Stimulated activated CD8-positive, alpha-beta memory T cell treated with anti-CD3 and anti-CD28 coated beads, Interleukin-4, amount 100 ng/mL, for 1 hour (primary cell): ENCODE measurements at places on chromosomes 4 and X.

DNA sequence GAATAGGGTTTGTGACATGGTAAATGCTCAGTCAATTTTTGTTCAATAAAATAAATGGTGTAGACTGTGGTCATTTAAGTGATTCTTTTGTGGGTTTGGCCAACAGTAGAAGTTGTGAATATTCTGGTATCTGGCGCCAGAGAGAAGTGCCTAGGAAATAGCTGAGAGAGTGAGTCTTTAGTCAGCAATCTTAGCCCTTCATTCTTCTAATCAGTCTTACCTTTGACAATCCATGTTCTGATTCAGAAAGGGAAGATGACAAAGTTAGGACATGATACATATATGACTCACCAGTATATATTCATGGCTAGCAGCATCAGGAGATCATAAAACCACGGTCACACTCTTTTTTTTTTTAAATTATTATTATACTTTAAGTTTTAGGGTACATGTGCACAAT lies 141.8 kb upstream of the PCDH18 start:
- no peak for DNase-seq

- DNase-seq = no peak
Observed at GRCh38 chr4:6733358-6734164, 17.6 kb downstream of the BLOC1S4 start.

DNA sequence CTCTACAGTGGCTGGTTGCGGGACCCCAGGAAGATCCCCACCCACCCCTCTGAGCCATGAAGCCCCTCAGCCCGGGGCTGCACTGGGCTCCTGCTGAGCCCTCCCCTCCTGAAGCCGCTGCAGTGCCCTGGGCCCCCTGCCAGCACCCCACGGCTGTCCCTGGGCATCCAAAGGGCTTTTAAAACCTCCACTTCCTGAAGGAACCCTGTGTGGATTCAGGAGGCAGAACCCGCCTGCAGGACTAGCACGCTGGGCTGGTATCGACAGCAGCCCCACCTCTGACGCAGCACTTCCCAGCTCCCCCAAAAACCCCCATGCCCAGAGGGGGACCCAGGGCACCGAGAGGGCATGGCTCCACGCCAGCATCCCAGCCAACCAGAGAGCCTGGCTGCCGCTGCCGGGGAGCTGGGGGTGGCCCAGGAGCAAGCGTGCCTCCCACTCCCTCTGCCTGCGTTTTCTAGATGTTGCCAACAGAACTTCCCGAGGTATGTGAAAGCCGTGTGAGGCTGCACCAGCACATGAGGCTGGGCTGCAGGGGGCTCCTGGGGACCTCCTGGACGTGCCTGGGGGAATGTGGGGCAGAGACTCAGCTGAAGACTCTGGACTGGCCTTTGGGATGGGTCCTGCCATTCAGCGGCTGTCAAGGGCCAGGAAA lies 6.3 kb downstream of the MXD4 start:
- DNase-seq = no peak

DNA sequence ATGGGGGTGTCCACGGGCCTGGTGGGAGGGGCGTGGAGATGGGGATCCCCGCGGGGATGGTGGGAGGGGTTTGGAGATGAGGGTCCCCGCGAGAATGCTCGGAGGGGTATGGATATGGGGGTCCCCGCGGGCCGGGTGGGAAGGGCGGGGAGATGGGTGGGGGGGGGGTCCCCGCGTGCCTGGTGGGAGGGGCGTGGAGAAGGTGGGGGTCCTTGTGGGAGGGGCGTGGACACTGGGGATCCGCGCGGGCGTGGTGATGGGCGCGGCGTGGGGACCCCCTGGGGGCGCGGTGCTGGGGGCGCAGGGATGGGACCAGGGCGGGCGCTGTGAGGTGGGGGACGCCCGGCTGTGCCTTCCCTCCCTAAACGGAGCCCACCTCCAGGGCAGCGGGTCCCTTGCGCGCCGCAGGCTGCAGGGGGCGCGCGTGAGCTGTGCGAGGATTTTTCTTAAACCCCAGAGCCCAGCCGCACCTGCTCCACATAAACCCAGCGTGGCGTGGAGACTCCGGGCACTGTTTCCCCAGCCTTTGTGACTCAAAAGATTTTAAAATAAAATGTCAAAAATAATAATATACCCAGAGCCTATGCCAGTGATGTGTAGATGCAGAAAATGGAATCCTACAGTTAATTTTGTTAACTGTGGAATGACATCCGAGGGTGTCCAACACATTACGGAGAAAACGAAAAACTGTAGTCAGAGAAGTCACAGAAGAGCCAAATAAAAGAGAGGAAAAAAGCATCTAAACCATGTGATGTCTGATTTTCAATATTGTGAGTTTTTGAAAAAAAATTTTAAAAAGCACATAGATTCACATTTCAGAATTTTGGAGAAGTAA lies 1.5 kb upstream of the ASMTL start:
- DNase-seq = peak; percentile 85
